ENCODE measurements at places on chromosomes 16 and 17.

- DNase-seq: no peak
Measured at GRCh38 chr17:72766761-72767356, 325.6 kb downstream of the SLC39A11 start.

- DNase-seq: no peak
Measured at GRCh38 chr17:73710095-73710592, 65.9 kb upstream of the SDK2 start.

GRCh38 chr17:67289181-67289876, 44.3 kb upstream of the HELZ start:
- no peak for DNase-seq

DNA sequence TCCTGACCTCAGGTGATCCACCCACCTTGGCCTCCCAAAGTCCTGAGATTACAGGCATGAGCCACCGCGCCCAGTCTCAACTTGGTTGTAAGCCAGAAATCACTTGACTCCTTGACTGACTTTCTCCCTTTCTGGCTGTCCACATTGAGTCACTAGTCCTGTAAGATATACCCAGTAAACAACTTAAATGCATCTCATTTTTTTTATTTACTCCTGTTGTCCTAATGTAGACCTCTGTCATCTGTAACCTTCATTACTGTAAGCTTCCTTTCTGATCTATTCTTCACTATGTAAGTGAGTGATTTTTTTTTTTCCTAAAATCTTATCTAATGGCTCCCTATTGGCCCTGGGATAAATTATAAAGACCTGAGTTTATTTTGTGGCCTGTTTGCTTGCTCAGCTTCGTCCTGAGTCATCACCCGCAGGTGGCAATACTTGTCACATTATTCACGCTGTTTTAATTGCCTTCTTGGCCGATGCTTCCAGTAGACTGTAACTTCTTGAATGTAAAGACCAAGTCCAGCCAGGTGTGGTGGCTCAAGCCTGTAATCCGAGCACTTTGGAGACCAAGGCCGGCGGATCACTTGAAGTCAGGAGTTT, 41.0 kb downstream of the PAFAH1B1 start:
- DNase-seq: no peak

DNA sequence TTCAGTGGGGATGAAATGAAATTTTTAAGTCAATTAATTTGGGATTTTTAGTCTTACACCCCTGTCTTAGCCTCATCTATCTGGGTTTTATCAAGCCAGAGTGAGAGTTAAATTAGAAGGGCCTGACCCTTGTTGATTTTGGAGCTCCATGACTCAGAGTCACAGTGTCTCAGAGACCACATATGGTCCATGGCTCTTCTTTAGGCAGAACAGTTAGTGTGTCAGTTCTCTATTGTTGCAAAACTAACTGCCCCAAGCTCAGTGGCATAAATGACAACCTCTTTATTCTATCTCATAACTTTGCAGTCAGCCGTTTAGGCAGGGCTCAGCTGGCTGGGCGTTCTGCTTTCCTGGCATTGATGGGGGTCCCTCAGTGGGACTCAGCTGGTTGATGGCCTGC, 44.7 kb downstream of the IRF8 start:
- DNase-seq: no peak

DNA sequence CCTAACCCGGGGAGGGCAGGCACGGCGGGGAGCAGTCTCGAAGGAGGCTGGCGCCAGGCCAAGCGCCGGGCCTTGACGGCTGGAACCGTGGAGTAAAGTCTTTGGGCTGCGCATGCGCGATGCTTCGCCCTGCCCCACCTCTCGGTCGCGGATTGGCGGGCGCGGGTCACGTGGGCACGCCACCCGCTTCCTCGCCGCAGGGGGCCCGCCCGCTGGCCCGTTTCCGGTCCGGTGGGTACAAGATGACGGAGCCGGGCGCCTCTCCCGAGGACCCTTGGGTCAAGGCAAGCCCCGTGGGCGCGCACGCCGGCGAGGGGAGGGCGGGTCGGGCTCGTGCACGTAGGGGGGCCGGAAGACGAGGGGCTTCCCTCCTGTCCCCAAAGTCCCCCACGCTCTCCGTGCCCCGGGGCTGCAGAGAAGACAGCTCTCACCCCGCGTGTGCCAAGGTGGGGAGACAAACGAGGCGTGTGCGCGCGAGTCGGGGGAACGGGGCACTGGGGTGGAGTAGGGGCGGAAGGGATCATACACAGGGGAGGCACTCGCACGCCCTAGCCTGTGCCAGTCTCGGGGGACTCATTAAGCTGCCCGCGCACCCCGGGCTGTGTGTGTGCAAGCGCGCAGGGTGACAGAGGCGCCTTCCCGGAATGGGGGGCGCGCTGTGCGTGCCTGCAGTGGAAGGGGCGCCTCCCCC, at the start of gene MLX:
Gene MLX (plus strand): TSS at position 218 of the 691 bp plus-strand sequence. CDS start 25 bp downstream, at position 243.
- DNase-seq: peak; percentile 92

- no peak for DNase-seq
Measured at GRCh38 chr16:680625-680945, 375 bp downstream of the STUB1 start.

- DNase-seq: peak; percentile 62
Measured at GRCh38 chr17:45936610-45937009, 42.3 kb downstream of the MAPT start.

- DNase-seq: no peak
Measured at GRCh38 chr17:74135391-74136167, 67.9 kb upstream of the RPL38 start.

DNA sequence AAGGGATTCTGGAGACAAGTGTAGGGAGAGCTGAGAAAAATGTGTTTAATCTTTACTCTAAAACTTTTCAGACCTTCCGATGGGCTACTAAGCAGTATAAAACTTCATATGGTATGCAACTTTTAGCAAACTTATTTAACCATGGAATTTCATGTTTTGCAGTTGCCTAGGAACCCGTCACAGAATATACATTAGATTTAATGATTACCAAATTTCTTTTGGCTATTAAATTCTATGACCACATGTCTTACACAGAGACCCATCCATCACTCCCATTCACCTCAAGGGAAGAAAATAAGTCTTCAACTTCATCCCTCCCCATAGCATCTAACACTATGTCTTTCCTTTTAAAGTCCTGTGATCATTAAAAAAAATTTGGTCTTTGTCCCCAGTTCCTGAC, 54.9 kb downstream of the HS3ST3A1 start:
- DNase-seq: no peak

- DNase-seq: no peak
Measured at GRCh38 chr17:70159980-70160379, 9.4 kb upstream of the KCNJ2 start.

DNA sequence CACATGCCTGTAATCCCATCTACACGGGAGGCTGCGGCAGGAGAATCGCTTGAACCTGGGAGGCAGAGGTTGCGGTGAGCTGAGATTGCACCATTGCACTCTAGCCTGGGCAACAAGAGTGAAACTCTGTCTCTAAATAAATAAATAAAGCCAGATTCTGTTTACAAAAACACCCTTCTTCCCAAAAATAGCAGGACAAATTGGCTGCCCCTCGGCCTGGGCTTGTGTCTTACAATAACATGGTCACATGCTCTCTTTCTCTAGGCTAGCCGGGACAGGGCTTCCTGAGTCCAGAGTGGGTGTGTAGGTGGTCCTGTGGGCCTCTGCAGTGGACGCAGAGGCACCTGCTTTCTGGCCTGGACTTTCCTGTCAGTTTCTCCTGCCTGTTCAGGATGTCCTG, 3.2 kb upstream of the EDC4 start:
- no peak for DNase-seq

GRCh38 chr16:53094013-53094630, 39.3 kb downstream of the CHD9 start:
- no peak for DNase-seq

GRCh38 chr16:83068686-83069085, 441.9 kb downstream of the CDH13 start:
- peak; percentile 11 for DNase-seq

DNA sequence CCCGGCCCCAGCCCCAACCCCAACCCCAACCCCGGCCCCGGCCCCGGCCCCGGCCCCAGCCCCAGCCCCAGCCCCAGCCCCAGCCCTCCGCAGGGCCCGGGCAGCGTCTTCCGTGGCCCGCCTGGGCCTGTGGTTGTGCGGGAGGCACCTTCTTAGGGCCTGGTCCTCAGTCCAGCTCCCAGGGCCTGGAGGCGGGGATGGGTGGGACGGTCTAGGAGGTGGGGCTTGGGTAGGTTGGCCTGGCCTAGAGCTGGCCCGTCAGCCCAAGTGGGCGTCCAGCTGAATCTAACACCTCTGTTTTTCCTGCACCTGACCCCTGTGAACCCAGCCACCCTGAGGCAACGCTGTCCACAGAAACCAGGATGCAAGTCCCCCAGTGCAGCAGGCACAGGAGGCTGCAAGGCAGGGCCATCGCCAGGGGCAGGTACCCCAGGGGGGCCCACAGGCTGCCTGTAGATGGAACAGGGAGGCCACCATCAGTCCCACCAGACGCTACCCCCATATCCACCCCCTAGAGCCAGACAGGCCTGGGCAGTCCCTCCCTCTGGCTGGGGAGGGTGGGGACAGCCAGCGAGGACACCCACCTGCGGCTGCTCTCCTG, 8.8 kb downstream of the MSLN start:
- DNase-seq: no peak

GRCh38 chr17:57911834-57912673, 43.2 kb downstream of the CUEDC1 start:
- DNase-seq: peak; percentile 93

GRCh38 chr17:40461732-40462342, 18.6 kb downstream of the IGFBP4 start:
- DNase-seq: no peak

DNA sequence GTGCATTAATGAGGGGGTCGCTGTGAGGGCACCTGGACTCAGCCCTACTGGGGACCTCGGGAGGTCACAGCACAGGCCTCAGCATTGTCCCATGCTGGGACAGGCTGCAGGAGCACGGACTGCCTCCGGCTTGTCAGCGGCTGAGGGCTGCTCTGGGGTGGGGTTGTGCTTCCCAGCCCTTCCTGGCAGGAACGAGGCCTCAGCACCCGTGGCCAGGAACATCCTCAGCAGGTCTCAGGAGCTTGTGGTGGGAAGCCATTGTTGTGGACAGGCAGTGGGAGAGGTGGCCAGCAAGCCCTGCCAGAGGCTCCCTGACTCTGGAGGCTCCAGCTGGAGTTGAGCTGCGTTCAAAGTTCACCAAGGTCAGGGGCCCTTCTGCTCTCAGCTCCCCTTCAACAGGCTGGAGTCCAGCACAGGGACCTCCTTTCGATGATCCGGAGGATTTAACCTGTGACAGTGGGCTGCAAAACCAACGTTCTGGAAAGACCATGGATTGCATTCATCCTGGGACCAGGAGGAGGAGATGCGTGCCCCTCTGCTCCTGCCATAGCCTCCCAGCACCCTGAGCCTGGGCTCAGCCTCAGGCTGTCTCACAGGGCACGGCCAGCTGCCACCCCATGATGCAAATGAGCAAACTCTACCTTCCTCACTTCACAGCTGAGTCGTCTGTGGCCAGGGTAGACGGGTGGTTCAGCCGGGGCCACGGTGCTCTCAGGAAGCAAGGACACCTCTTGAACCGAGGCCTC, 32.6 kb downstream of the FOXL1 start:
- DNase-seq: no peak

GRCh38 chr17:80110927-80111701, 9.7 kb downstream of the GAA start:
- no peak for DNase-seq

DNA sequence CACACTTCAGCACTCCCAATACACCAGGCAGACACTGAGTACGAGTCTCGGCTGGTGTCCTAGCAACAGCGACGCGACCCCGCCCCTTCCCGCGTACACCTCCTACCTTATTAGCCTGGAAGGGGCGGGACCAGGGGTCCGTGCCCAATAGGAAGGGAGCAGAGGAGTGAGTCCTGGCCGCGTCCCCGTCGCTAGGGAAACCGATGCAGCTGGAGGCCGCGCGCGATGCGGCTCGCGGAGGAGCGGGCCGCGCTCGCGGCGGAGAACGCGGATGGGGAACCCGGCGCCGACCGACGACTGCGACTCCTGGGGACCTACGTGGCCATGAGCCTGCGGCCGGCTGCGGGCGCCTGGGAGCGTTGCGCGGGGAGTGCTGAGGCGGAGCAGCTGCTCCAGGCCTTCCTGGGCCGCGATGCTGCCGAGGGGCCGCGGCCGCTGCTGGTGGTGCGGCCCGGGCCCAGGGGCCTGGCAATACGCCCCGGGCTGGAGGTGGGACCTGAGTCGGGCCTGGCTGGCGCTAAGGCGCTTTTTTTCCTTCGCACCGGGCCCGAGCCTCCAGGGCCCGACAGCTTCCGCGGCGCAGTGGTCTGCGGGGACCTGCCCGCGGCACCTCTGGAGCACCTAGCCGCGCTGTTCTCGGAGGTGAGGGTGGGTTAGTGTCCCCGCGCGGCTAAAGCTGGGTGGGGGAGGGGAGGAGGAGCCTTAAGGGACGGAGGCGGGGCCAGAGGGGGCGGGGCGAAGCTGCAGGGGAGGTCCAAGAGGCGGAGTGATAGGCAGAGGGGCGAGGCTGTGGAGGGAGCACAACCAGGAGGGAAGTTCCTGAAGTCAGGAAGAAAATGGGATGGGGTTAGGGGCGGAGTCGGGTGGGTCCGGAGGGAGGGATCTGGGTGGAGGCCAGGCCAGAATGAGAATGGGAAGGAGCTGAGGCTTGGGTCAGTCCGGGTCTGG, at the start of gene DNAH9:
Gene DNAH9 (plus strand): TSS at position 197 of the 948 bp plus-strand sequence. CDS start 29 bp downstream, at position 226.
- DNase-seq: peak; percentile 97

GRCh38 chr17:43027091-43028032, 2.3 kb downstream of the RND2 start:
- DNase-seq: no peak

- peak; percentile 7 for DNase-seq
Measured at GRCh38 chr16:15874745-15875314, 13.6 kb downstream of the CEP20 start.

DNA sequence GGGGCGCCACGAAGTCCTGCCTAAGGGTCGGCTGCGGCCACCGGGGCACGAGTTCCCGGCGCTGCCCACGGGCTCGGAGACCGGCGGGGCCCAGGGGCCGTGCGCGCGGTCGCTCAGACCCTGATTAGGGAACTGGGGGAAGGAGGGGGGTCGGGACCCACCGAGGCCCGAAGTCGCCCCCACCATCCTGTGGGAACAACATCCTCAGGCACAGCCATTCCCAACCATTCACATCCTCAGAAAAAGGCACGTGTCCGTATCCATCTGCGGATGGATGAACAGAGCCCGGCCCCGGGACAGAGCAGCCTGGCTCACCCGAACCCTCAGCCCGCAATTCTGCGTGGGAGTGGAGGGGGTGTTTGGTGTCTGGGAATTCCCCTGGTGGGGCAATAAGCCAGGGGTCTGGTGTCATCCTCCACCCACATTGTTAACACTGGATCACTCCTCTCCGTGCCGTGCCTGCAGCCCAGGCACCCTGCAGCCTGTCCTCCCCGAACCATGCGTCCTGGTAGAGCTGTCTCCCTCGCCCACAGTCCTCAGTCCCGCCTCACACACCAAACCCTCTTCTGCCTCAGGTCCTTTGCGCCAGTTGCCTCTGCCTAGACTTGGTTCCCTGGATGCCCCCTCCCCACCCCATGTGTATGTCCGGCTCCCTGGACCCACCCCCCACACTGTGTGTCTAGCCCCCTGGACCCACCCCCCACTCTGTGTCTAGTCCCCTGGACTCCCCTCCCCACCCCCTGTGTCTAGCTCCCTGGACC, 789 bp upstream of the CCDC57 start:
- peak; percentile 28 for DNase-seq

- DNase-seq: no peak
Measured at GRCh38 chr17:64632194-64632593, 29.9 kb downstream of the SMURF2 start.

Data from NCI-H1105 (cell line).